Stimulated activated CD8-positive, alpha-beta memory T cell treated with anti-CD3 and anti-CD28 coated beads, Interleukin-2, amount 100 ng/mL, for 1 hour (primary cell): ENCODE measurements at places on chromosomes 3 and 15.

DNA sequence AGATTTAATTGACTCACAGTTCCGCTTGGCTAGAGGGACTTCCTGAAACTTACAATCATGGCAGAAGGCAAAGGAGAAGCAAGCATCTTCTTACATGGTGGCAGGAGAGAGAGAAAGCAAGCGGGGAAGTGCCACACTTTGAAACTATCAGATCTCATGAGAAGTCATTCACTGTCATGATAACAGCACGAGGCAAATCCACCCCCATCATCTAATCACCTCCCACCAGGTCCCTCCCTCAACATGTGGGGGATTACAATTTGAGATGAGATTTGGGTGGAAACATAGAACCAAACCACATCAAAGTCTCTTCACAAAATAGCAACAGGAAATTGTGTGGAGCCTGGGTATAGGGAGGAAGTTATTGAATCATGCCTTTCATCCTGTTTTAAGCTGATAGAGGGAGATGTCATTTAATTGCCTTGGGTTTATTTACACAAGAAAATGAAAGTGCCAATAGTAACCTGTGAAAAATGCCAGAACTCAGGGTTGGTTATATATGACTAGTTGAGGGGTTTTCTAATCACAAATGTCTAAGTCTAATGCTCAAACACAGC, 624.8 kb upstream of the LMCD1 start:
- no peak for DNase-seq

DNA sequence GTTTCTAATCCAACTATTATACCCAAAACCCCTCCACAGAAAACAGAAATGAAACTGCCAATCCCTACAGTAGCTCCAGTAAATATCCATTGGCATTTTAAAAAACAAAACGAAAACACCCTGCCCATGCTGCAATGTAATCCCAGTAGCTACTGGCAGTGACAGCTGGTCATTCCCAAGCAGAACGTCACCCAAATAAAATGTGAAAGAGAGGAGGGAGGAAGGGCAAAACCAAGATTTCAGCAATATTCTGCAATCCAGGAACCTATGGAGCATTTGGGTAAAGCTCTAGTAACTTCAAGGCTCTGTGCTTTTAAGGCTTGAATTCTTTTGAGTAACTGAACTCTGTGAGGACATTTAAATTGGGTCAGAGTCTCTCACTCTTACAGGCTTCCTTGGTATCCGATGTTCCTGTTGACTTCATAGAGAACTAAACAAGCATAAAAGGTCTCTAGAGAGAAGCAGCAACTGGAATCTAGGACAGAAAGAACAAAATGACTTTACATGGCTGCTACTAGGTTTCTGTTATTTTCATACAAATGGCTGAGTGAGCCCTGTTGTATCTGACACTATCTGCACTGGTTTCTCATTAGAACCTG, 136.2 kb downstream of the TNIK start:
- DNase-seq, result no peak

GRCh38 chr3:116824208-116824607, 114.6 kb downstream of the TUSC7 start:
- no peak for DNase-seq

DNA sequence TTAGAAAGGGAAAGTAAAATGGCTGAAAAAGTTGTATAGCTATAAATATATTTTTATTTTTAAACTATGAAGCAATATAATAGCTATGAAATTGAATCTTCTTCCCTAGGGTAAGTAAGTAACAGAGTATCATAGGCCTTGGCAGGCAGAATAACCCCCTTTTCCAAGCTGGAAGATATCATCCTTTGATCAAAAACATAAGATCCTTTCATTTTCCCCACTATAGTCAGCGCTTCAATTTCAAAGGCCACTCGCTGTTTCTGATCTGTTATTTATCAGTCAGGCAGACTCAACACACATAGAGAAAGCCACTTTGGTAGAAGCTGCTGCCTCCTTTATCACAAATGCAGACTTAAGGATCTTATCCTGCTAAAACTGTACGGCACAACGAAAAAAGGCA, 74.0 kb upstream of the UBE2E2 start:
- no peak for DNase-seq

DNA sequence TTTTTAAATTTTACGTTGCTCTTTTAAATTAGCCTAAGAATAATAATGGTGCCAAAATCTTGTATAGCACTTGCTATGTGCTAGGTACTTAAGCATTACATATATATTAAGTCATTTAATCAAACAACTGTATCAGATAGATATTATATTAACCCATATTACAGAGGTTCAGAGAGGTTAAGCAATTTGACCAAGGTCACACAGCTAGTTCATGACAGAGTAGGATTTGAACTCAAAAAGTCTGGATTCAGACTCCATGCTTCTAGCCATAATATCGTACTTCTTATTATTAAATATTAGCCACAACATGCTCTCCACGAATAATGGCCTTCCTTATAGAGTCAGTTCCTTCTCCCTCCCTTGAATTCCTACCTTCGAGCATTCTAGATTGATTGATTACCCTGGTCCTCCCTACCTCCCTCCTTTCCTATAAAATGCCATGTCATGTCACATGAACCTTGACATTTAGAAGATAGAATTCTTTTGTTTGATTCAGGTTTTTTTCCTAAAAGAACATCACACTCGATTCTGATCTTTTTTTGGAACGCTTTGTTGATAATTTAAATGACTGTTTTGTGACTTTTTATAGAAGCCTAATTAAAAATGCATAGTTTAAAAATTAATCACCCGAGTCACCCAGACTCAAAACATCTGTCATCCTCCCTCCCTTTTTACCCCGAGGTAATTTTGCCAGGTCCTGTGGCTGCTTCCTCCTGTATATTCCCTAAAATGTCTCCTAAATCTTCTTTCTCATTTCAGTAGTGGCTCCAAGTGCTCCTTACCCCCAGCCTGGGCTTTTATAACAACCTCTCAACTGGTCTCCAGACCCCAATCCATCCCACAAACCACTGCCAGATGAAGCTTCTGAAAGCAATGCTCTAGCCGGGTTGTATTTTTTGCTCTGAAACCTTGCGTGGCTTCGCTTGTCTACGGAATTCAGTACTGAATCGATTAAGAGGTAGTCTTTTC, 8.5 kb upstream of the PSMD6 start:
- no peak for DNase-seq

- DNase-seq, result no peak
These were observed 18.3 kb downstream of the GREM1 start for GRCh38 chr15:32735989-32736700.
